ENCODE measurements at places on chromosomes 16 and 17. TPM values are rescaled to one million over a fixed set of nuclear protein-coding genes. Genes with fewer than 3 reads are reported as not detected.

The CDC42EP4 gene
- 63.0 TPM for total RNA-seq

The PRSS27 gene
- 1.8 TPM for total RNA-seq

The TEX14 gene
- total RNA-seq, result not detected

The SSTR5 gene
- total RNA-seq, result not detected

The KRT17 gene
- not detected for total RNA-seq

The KCNH4 gene
- 0.34 TPM for total RNA-seq

The DPEP3 gene
- total RNA-seq, result 0.22 TPM

The PRAC2 gene
- total RNA-seq, result 2.9 TPM

The PABPN1L gene
- total RNA-seq, result not detected

The DHRS11 gene
- 9.7 TPM for total RNA-seq

The GCGR gene
- total RNA-seq, result not detected

The HIC1 gene
- total RNA-seq, result 4.4 TPM

The KRT28 gene
- not detected for total RNA-seq

The CCT6B gene
- total RNA-seq, result 6.2 TPM

The TXNDC17 gene
- total RNA-seq, result 216 TPM

The PRSS33 gene
- not detected for total RNA-seq

The KRT23 gene
- total RNA-seq, result not detected

The RHBDL1 gene
- total RNA-seq, result 1.7 TPM

The CCL16 gene
- not detected for total RNA-seq

The AATF gene
- 38.3 TPM for total RNA-seq

The STH gene
- total RNA-seq, result not detected

The STX1B gene
- 2.2 TPM for total RNA-seq

The ATAD5 gene
- total RNA-seq, result 2.2 TPM

The MAP1LC3B gene
- total RNA-seq, result 81.7 TPM

The WFDC1 gene
- 0.38 TPM for total RNA-seq

The CHST4 gene
- total RNA-seq, result 0.34 TPM

The ABCC11 gene
- not detected for total RNA-seq

The GNG13 gene
- not detected for total RNA-seq

The WFIKKN2 gene
- not detected for total RNA-seq

The ACSM2B gene
- total RNA-seq, result not detected

The MAF gene
- 47.7 TPM for total RNA-seq

The CDH3 gene
- 1.5 TPM for total RNA-seq

The CEMP1 gene
- not detected for total RNA-seq

The SLC16A6 gene
- total RNA-seq, result 2.2 TPM

The NOG gene
- total RNA-seq, result 0.34 TPM

The LRRC75A gene
- total RNA-seq, result not detected

The KRT222 gene
- total RNA-seq, result 0.82 TPM

The TMEM220 gene
- total RNA-seq, result 14.4 TPM

The CACNA1G gene
- total RNA-seq, result 0.17 TPM

The MC1R gene
- total RNA-seq, result 2.7 TPM

The KRT31 gene
- total RNA-seq, result not detected

The E2F4 gene
- total RNA-seq, result 48.1 TPM

The NQO1 gene
- 409 TPM for total RNA-seq

The CNTD1 gene
- total RNA-seq, result not detected

The MTHFSD gene
- 18.7 TPM for total RNA-seq

The ELAC2 gene
- 60.1 TPM for total RNA-seq

The ORAI3 gene
- total RNA-seq, result 35.5 TPM

The KCNAB3 gene
- total RNA-seq, result 0.51 TPM

The KCNH6 gene
- not detected for total RNA-seq

The ATP2A1 gene
- total RNA-seq, result 0.19 TPM
